ENCODE measurements at places on chromosomes 7 and 10.
A peak's percentile ranks its signal among the peaks of the same experiment; 100 is the strongest.

DNA sequence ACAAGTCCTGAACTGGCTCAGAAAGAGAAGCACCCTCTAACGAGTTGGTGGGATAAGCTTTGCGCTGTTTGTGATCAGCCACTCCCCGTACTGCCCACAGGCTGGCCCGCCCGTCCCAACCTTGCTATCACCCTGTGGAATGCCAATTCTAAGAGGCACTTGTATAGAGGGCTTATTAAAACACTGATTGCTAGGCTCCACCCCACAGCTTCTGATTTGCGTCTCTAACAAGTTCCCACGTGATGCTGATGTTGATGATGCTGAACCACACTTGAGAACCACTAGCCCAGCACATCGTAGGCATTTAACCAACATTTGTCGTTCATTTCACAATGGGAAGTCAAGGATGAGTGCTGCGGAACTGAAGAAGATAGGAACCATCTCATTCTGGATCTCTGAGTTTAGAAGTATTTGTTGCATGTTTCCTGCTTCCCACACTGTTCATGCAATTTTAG lies 12.7 kb upstream of the GSAP start:
- DNase-seq: peak; percentile 98

- no peak for DNase-seq
These were observed 40.6 kb downstream of the STAM start for GRCh38 chr10:17684537-17684936.

- no peak for DNase-seq
These were observed 8.3 kb upstream of the ZNF783 start for GRCh38 chr7:149253665-149254064.

- no peak for DNase-seq
These were observed 868.0 kb downstream of the KCNMA1 start for GRCh38 chr10:76769582-76769981.

- no peak for DNase-seq
These were observed 331.1 kb upstream of the MTPN start for GRCh38 chr7:136308230-136308629.

GRCh38 chr10:70418229-70418628 lies 14.3 kb downstream of the EIF4EBP2 start:
- no peak for DNase-seq

GRCh38 chr10:73032536-73032935 lies 64.1 kb downstream of the P4HA1 start:
- DNase-seq: no peak

- DNase-seq: no peak
These were observed 617.7 kb downstream of the NRG3 start for GRCh38 chr10:82492647-82493046.

DNA sequence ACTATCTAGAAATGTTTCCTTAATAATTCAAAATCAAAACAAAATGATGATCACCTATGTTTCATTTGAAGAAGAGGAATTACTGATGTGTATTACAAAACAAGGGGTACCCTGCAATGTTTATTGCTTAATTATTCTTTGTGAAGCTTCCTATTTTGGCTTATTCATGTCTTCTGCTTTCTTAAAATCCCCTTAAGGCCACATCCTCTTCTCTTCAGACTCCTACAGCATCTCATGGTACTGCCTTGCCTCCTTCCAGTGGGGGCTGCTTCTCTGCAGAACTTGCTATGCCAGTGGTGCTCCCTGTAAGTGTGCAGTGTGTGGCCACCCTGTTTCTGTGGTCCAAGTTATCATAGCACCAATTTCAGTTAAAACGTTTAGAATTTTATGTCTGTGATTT lies 35.0 kb downstream of the CCDC146 start:
- DNase-seq: peak; percentile 93

GRCh38 chr7:73894733-73895551 lies 34.0 kb downstream of the TMEM270 start:
- DNase-seq: peak; percentile 27

- no peak for DNase-seq
These were observed 320.0 kb upstream of the ETV1 start for GRCh38 chr7:14309432-14309831.

DNA sequence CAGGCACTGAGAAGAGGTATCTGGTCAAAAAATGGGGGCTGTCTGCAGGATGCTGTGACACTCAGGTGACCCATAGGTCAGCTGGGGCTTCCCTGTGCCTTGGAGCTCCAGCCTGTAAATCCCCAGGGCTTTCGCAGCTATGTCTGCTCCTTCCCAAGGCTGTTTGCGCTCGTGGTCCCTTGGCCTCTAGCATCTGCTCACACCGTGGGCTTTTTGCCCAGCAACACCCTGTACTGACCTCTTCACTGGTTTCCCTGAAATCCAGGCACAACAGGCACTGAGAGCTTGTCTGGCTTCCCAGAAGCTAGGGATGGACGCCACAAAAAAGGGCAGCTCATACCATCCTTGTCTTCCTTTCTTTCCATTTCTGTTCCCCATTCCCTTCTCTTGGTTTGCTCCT lies 280.3 kb upstream of the HABP2 start:
- DNase-seq: no peak

DNA sequence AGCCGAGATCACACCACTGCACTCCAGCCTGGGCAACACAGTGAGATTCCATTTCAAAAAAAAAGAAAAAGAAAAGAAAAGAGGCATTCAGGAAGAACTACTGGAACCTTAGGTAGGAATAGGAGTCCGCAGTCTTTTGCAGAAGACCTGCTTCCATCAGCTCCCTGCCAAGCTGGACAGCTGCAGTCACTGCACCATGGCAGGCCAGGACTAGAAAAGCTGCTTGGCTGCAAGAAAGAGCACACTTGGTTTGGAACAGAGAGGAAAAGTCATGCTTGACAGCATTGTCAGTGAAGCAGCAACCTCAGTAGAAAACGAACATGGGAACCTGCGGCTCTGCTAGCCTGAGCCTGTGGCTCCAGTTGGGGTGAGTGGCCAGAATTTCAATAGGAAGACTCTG lies 104.3 kb downstream of the MARCHF5 start:
- DNase-seq: no peak

- DNase-seq: peak; percentile 49
These were observed 25.8 kb downstream of the ACTA2 start for GRCh38 chr10:88926566-88927415.

DNA sequence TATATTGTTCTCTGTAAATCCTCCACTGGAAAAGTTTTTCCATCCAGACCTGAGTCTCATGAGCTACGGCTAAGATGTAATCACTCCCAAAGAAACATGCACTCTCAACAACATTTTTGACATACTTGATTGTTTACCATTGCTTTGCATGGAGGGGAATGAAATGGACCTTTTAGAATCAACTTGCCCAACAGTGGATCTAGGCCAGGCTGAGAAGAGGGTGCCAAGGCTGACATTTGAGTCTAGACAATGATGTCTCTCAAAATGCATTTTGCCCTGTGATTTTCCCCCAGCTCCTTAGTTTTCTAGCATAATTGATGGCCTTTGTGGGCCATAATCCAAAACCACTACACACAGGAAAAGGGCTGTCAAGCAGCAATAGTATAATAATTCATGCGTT lies 297.9 kb upstream of the KLF6 start:
- DNase-seq: no peak

- no peak for DNase-seq
These were observed 222.8 kb downstream of the RELN start for GRCh38 chr7:103766660-103767059.

GRCh38 chr10:124153023-124153826 lies 59.8 kb upstream of the CHST15 start:
- DNase-seq: peak; percentile 50

DNA sequence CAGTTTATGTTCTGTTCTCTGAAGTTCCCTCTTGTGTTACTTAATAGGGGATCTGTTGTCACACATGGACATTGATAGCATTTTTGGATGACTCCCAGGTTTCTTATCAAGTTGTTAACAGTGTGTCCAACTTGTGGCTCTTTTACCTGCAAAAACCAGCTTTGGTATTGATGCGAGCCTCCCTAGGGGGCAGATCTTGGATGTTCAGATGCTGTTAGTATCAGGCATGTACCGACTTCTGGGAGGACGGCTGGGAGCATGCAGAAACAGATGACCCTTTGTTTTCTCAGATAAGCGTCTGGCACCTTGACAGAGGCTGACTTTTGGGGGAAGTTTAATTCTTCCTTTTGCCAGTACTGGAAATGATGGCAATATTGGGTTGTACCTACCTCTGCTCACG lies 2.2 kb downstream of the PLPP4 start:
- DNase-seq: no peak

- DNase-seq: no peak
These were observed 388.6 kb upstream of the MBL2 start for GRCh38 chr10:53161231-53161630.

- no peak for DNase-seq
These were observed 83.9 kb downstream of the HECW1 start for GRCh38 chr7:43196379-43196778.

GRCh38 chr10:132075909-132076577 lies 10.3 kb downstream of the JAKMIP3 start:
- no peak for DNase-seq

GRCh38 chr10:24465891-24466818 lies 257.2 kb downstream of the KIAA1217 start:
- DNase-seq: no peak

DNA sequence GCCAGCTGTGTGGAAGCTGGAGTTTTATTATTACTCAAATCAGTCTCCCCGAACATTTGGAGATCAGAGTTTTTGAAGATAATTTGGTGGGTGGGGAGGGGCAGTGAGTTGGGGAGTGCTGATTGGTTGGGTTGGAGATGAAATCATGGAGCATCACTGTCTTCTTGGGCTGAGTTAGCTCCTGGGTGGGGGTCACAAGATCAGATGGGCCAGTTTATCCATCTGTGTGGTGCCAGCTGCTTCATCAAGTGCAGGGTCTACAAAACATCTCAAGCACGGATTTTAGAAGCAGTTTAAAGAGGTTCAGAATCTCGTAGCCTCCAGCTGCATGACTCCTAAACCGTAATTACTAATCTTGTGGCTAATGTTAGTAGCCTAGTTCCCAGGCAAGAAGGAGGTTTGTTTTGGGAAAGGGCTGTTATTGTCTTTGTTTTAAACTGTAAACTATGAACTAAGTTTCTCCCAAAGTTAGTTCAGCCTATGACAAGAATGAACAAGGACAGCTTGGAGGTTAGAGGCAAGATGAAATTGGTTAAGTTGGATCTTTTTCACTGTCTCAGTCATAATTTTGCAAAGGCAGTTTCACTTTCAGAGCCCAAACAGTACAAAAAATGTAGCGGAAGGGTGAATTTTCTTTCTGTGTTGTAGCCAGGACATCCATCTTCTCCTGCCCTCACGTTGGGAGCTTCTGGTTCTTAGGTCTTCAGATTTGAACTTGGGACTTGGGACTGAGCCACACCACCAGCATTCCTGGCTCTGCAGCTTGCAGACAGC lies 43.1 kb downstream of the KLF6 start:
- DNase-seq: no peak

DNA sequence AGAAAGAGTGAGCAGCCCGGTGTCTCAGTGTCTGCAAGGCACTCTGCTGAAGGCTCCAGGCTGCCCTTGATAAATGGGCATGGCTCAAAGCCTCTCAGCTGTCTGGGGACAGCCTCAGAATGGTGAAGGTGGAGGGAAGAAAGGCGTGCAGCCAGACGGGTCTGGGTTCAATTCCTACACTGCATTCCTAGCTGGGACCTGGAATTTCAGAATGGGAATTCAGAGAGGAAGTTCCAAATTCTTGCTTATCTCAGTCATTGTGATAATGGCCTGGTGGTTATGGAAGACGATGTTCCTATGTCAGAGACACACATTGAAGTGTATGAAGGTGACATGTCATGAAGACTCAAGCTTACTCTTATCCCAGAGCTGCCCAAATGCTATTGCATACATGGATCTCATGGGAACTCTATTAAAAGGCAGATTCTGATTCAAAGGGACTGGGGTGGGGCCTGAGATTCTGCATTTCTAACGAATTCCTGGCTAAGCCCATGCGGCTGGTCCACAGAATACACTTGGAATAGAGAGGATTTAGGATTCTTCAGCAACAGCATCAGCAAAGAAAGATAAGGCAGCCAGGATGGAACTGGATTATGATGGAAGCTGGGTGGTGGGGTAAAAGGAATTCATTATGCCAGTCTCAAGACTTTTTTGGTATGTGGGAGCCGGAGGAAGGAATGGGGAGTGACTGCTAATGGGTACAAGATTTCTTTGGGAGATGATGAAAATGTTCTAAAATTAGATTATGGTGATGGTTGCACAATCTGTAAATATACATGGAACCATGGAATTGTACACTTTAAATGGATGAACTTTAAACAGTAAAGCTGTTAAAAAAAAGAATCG lies 82.6 kb upstream of the ZMIZ1 start:
- DNase-seq: no peak

GRCh38 chr7:8172372-8173354 lies 89.3 kb downstream of the ICA1 start:
- peak; percentile 23 for DNase-seq

GRCh38 chr7:3575753-3576531 lies 274.9 kb downstream of the SDK1 start:
- no peak for DNase-seq

GRCh38 chr10:63866075-63866746 lies 345.0 kb downstream of the REEP3 start:
- peak; percentile 61 for DNase-seq

GRCh38 chr10:127046975-127047877 lies 142.0 kb downstream of the DOCK1 start:
- DNase-seq: no peak

- DNase-seq: no peak
These were observed 162.6 kb downstream of the MTERF1 start for GRCh38 chr7:91717681-91718470.

GRCh38 chr10:31034098-31034909 lies 2.6 kb upstream of the ZNF438 start:
- DNase-seq: peak; percentile 20

GRCh38 chr7:120402079-120402767 lies 129.2 kb downstream of the KCND2 start:
- DNase-seq: no peak

- DNase-seq: no peak
These were observed 2.3 kb downstream of the LOXL4 start for GRCh38 chr10:98265403-98266378.

DNA sequence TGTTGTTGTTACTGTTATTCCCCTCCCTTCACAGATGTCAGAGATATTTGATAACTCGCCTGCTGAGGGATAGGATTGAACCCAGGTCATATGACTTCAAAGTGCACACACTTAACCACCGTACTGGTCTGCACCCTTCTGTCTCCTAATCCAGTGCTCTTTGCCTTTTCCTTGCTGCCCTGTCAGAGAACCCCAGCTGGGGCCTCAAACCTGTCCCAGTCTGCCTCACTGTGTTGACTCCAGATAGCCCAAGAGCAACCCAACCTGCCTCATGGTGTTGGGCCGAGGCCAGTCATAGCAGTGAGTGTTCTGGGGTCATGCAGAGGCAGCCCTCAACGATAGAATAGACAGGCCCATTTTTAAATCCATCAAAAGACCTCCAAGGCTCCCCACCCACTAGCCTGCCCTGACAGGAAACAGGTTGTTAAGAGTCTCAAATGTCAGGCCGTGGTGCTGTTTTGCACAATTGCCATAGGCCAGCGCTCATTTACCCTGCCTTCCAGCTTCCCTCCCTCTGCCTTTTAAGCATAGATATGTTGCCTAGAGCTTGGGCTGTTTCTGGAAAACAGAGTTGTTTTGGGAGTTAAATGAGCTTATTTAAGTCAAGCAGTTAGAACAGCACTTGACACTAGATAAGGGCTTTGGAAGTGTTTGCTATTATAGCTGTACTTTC lies 37.0 kb upstream of the PDCD4 start:
- DNase-seq: no peak

Data from inflammatory macrophage (primary cell).